ENCODE measurements at places on chromosomes 3 and 15.

DNA sequence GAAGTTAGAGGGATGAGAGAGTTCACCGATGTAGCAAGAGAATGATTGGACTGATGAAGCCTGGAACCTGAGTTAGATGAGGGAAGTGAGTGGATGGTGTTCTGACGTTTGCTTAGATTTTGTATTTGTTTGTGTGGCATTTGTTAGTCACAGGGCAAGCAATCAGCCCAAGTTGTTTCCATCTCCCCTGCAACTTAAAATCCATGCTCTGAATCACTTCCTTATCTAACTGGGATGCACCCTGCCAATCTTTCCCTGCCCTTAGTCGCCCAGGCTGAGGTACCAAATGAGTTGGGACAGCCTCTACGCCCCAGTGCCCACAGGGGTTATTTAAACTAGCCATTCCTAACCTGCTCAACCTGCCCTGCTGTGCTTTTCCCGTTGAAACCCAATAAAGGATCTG is 12.6 kb downstream of the PAQR5 start:
- H3K4me1 ChIP-seq = no peaks in the 10 kb centered on the region
- no peaks in the 10 kb centered on the region for H3K36me3 ChIP-seq
- no peak for DNase-seq
- no peak overlapping the region for H3K4me3 ChIP-seq
- H3K27me3 ChIP-seq = no peaks in the 10 kb centered on the region
- H3K27ac ChIP-seq = no peak overlapping the region

GRCh38 chr3:71581457-71582035 is 2.0 kb downstream of the FOXP1 start:
- H3K4me3 ChIP-seq = peak overlapping the region; percentile 94
- no peak for DNase-seq
- no peaks in the 10 kb centered on the region for H3K27me3 ChIP-seq
- no peaks in the 10 kb centered on the region for H3K36me3 ChIP-seq
- peak overlapping the region; percentile 100 for H3K27ac ChIP-seq

GRCh38 chr15:39582977-39583595 is 2.2 kb downstream of the THBS1 start:
- H3K4me1 ChIP-seq = peaks cover 27% of the 10 kb centered on the region
- H3K27ac ChIP-seq = peak overlapping the region; percentile 92
- DNase-seq = no peak
- H3K27me3 ChIP-seq = no peaks in the 10 kb centered on the region

DNA sequence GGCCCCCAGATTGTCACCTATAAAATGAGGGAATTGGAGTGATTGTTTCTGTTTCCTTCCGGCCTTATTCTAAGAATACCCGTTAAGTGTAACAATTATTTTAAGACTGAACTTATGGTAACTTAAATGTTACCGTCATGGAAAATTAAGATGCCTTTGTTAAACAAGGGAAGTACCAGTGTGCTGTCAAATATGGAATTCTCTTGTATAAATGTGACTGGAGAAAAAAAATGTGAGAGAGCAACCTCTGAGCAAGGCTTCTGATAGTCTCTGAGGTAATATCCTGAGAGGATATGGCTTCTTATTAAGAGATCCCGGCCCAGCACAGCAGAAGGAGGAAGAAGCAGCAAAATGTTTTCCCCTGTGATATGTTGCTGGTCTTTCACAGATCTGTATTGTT is 480.7 kb upstream of the ADAMTS9 start:
- H3K27ac ChIP-seq = no peak overlapping the region
- no peaks in the 10 kb centered on the region for H3K27me3 ChIP-seq
- H3K4me1 ChIP-seq = peaks cover 18% of the 10 kb centered on the region
- no peak for DNase-seq
- H3K36me3 ChIP-seq = no peaks in the 10 kb centered on the region
- no peak overlapping the region for H3K4me3 ChIP-seq

DNA sequence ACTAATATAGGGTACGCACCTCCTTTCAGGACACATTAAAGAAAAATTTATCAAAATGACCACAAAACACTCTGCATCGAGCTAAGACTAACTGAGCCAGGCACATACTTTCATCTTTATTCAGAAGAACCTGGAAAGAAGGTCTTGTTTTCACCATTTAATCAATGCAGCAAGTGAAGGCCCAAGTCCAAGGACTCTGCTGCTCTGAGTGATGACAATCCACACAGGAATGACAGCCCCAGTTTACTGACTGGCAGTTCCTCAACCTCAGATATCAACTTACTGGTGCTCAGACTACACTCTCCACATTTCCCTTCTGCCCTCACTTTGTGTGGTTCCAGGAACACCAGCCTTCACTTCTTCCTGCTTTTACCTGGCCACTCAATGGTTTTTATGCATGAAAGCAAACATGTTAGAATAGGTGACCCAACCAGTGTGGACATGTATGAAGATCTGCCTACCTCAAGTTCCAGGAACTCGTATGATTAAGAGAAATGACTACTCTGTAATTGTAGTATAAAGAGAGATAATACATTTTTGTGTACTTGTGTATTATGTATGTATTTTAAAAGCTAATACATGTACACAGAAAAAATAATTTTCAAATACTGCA is 29.1 kb upstream of the RASA2 start:
- peaks cover 18% of the 10 kb centered on the region for H3K4me1 ChIP-seq
- no peaks in the 10 kb centered on the region for H3K36me3 ChIP-seq
- no peaks in the 10 kb centered on the region for H3K27me3 ChIP-seq
- no peak overlapping the region for H3K27ac ChIP-seq
- no peak overlapping the region for H3K4me3 ChIP-seq
- no peak for DNase-seq

- no peak for DNase-seq
- no peak overlapping the region for H3K27ac ChIP-seq
- H3K36me3 ChIP-seq = no peaks in the 10 kb centered on the region
- H3K27me3 ChIP-seq = peaks cover 3% of the 10 kb centered on the region
- no peak overlapping the region for H3K4me3 ChIP-seq
Measured at GRCh38 chr3:39671116-39671515, 138.3 kb upstream of the MYRIP start.

GRCh38 chr3:64422932-64423331 is 197.7 kb upstream of the PRICKLE2 start:
- H3K36me3 ChIP-seq = no peaks in the 10 kb centered on the region
- H3K4me1 ChIP-seq = peaks cover 15% of the 10 kb centered on the region
- no peaks in the 10 kb centered on the region for H3K27me3 ChIP-seq
- no peak for DNase-seq
- H3K27ac ChIP-seq = no peak overlapping the region
- H3K4me3 ChIP-seq = no peak overlapping the region

DNA sequence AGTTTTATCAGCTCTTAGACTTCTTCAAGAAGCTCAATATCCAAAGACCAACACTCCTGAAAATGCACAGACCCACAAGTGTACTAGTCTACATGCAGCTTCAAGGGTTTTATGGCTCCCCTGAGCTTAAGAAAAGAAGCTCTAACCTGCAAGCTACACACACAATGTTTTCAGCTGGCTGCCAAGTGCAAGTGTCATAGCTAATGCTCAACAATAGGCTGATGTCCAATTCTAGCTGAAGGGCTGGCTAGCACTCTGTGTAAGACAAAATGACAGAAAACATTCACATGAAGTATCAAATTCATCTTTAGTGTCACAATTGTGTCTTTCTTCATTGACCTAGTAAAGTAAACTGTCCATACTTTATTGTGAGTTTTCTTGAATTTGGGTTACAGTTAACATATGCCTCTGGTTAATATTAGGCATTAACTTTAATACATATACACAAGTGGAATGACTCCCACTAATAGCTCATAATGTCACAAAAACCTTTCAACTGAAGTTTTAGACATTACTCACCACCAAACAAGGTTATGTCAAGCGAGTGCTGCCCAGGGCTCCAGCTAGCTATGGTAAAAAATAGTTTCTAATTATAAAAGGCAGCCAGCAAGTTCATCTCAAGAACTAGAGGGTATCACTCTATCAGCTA is 15.1 kb downstream of the ABI3BP start:
- H3K4me1 ChIP-seq = peaks cover 7% of the 10 kb centered on the region
- DNase-seq = no peak
- no peaks in the 10 kb centered on the region for H3K36me3 ChIP-seq
- no peaks in the 10 kb centered on the region for H3K27me3 ChIP-seq
- no peak overlapping the region for H3K27ac ChIP-seq

GRCh38 chr15:59456114-59456513 is 18.1 kb downstream of the FAM81A start:
- no peaks in the 10 kb centered on the region for H3K27me3 ChIP-seq
- H3K36me3 ChIP-seq = no peaks in the 10 kb centered on the region
- H3K4me1 ChIP-seq = no peaks in the 10 kb centered on the region
- H3K4me3 ChIP-seq = no peak overlapping the region

- H3K27me3 ChIP-seq = no peaks in the 10 kb centered on the region
- no peak overlapping the region for H3K4me3 ChIP-seq
- DNase-seq = no peak
Measured at GRCh38 chr3:53122933-53123305, 7.3 kb downstream of the RFT1 start.

DNA sequence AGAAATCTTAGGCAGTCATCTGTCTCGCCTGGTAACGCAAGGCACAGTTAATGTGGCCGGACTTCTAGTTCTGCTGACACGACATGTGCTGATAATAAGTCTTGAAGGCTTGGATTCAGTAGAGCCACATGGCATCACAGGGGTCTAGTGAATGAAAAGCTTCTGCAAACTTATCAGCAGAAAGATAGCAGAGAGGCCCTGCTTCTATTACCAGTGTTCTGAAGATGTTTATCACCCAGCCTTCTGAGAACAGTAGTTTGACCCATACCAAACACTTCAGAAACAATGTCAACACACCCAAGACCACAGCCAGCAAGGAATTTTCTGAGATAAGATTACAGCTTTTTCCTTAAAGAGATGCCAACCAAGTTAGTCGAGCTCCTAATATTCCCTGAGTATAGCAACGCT is 102.7 kb upstream of the UMPS start:
- no peak for DNase-seq
- no peaks in the 10 kb centered on the region for H3K27me3 ChIP-seq
- H3K36me3 ChIP-seq = no peaks in the 10 kb centered on the region

GRCh38 chr3:55169161-55169560 is 241.3 kb upstream of the LRTM1 start:
- no peaks in the 10 kb centered on the region for H3K27me3 ChIP-seq
- H3K27ac ChIP-seq = no peak overlapping the region
- peaks cover 2% of the 10 kb centered on the region for H3K4me1 ChIP-seq
- no peak for DNase-seq

DNA sequence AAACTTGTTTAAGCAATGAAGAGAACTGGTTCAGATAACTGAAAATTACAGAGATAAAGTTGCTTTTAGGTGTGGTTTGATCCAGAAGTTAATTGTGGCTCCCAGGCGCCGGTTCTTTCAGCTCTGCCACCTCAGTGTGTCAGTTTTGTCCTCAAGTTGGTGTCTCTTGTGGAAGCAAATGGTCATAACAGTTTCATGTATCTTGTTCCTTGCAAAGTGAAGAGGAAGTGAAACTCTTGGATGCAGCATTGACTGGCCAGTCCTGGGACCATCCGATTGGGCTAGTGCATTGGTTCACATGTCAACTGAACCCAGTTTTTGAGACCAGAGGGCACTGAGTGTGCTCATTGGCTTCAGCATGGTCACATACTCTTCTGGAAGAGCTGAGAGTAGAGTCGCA is 181.4 kb upstream of the GRM7 start:
- H3K27ac ChIP-seq = no peak overlapping the region
- no peak overlapping the region for H3K4me3 ChIP-seq
- H3K4me1 ChIP-seq = no peaks in the 10 kb centered on the region
- DNase-seq = no peak
- H3K36me3 ChIP-seq = no peaks in the 10 kb centered on the region

- peaks cover 7% of the 10 kb centered on the region for H3K4me1 ChIP-seq
- H3K27me3 ChIP-seq = no peaks in the 10 kb centered on the region
Measured at GRCh38 chr15:22788004-22788403, 1.6 kb downstream of the NIPA1 start.

GRCh38 chr3:155742349-155742965 is 2.4 kb downstream of the PLCH1 start:
- no peak overlapping the region for H3K4me3 ChIP-seq
- peaks cover 35% of the 10 kb centered on the region for H3K4me1 ChIP-seq

DNA sequence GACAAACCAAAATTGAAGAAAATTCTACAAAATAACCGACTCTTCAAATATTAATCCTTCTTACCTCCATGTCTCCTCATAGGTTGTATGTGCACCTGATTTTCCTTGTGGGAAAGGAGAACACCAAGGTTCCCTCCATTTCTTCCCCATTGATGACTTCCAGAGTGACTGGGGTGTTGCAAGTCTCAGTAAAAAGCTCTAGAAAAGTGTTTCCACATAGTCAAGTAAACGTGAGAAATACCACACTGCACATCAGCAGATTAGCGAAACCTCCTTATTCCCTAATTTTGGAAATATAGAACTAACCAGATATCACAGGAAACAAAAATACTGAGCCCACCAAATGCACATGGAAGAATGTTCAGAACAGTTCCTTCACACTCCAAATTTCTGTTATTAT is 4.9 kb upstream of the RPN1 start:
- DNase-seq = no peak
- H3K27ac ChIP-seq = no peak overlapping the region
- H3K4me3 ChIP-seq = no peak overlapping the region
- H3K4me1 ChIP-seq = peaks cover 14% of the 10 kb centered on the region
- no peaks in the 10 kb centered on the region for H3K27me3 ChIP-seq
- no peaks in the 10 kb centered on the region for H3K36me3 ChIP-seq

DNA sequence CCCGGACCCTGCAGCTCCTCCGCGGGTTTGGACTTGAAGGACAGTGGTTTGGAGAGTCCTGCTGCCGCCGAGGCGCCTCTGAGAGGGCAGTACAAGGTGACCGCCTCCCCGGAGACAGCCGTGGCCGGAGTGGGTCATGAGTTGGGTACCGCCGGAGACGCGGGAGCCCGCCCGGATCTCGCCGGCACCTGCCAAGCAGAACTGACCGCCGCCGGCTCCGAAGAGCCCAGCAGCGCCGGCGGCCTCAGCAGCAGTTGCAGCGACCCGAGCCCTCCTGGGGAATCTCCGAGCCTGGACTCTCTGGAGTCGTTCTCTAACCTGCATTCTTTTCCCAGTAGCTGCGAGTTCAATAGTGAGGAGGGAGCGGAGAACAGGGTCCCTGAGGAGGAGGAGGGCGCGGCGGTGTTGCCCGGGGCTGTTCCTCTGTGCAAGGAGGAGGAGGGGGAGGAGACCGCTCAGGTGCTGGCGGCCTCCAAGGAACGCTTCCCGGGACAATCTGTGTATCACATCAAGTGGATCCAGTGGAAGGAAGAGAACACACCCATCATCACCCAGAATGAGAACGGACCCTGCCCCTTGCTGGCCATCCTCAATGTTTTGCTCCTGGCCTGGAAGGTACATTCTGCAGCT is 634 bp downstream of the MINDY2 start:
- no peak for DNase-seq
- peaks cover 28% of the 10 kb centered on the region for H3K4me1 ChIP-seq
- H3K27me3 ChIP-seq = no peaks in the 10 kb centered on the region
